ENCODE measurements at places on chromosomes 12 and 14.

GRCh38 chr12:67740711-67741110 lies 92.2 kb downstream of the DYRK2 start:
- DNase-seq = no peak

DNA sequence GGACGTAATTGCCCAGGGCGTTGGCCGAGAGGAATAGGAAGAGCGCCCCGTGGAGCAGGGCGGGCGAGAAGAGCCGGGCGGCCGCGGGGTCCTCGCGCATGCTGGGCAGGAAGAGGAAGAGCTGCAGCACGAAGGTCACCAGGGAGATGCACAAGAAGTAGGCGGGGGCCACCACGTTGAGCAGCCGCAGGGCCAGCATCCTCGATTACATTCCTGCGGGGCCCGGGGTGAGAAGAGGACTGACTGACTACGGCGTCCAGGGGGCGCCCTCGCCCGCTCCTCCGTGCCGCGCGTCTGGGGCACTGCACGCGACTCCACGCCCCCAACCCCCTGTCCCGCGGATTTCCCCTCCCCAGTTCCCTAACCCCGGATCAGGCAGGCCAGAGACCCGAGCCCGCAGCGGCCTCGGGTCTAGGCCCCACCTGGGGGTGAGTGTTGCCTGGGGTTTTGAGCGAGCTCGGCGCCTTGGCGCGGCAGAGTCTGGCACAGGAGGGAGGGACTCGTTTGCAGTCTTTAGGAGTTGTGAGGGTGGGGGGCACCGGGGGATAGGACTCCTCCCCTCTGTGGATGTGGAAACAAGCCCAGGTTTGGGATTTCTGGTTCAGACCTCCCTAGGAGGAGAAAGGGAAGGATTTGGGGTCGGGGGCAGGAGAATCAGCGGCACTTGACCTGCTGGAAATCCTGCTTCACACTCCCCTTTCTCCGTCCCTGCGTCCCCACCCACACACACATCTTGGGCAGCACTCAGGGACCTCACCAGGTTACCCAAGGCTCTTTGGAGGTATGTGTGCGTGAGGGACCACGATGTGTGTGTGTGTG lies 1.8 kb downstream of the ZDHHC22 start:
- DNase-seq = peak; percentile 72

- DNase-seq = no peak
These were observed 76.9 kb downstream of the SMOC1 start for GRCh38 chr14:69955855-69956845.

- no peak for DNase-seq
These were observed 48.8 kb downstream of the NINJ2 start for GRCh38 chr12:614411-614970.

GRCh38 chr12:92733181-92733580 lies 30.4 kb downstream of the PLEKHG7 start:
- DNase-seq = no peak

GRCh38 chr12:121750507-121750955 lies 38.0 kb downstream of the TMEM120B start:
- no peak for DNase-seq

DNA sequence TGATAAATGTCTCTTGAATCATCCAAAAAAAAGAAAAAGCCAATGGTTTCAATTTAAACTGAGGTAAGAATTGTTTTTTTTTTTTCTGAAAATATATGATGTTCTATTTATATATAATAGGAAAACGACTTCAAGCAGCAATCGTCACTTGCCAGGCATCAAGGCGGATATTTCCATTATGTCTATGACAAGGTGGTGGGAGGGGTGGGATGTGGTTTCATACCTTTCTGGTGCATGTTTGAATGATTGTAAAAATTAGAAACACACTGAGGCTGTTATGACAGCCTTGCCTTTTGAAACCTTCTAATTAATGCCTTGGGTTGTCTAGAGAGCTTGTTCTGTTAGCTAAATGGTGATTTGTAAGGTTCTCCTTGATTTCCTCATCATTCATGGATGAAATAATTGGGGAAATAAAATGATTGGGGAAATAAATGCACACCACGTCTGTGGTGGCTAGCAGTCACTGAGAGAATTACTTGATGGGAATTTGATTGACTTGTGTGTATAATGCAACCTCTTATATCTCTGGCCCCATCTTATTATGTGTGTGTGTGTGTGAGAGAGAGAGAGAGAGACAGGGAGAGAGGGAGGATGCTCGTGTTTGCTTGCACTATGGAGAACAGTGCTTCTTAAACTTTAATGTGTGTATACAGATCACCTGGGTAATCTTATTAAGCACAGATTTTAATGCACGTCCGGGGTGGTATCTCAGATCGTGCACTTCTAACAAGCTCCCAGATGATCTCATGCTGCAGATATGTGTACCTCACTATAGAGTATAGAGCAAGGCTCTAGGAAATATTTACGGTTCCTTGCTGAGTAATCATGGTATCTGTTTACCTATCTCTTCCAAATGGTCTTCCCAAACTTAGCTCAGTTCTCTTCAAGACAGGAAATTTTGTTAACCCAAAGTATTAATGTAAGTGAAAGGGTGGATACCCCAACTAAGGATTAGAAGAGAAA lies 502.6 kb downstream of the DIO2 start:
- DNase-seq = no peak

- DNase-seq = no peak
These were observed 90.8 kb downstream of the SLC38A1 start for GRCh38 chr12:46177837-46178608.

DNA sequence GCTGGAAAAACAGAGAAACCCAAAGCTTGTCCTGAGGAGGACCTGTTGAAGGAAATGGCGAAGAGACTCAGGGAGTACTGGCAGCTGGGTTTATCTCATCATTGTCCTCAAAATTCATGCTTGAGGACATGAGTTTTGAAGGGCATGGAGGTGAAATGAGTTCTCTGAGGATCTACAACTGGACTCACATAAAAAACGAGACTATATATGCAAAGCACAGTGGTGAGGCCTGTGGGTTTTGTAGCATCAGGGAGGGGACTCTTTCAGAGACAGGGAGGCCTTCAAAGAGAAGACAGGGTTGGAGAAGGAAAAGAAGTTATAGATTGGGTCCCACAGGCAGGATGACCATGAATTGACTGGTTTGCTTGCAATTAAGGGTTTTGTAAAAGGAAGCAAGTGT lies 71.3 kb upstream of the SCN8A start:
- no peak for DNase-seq

Data from hypothalamus (tissue), 51 donors.